ENCODE measurements at places on chromosomes 1 and 21.

DNA sequence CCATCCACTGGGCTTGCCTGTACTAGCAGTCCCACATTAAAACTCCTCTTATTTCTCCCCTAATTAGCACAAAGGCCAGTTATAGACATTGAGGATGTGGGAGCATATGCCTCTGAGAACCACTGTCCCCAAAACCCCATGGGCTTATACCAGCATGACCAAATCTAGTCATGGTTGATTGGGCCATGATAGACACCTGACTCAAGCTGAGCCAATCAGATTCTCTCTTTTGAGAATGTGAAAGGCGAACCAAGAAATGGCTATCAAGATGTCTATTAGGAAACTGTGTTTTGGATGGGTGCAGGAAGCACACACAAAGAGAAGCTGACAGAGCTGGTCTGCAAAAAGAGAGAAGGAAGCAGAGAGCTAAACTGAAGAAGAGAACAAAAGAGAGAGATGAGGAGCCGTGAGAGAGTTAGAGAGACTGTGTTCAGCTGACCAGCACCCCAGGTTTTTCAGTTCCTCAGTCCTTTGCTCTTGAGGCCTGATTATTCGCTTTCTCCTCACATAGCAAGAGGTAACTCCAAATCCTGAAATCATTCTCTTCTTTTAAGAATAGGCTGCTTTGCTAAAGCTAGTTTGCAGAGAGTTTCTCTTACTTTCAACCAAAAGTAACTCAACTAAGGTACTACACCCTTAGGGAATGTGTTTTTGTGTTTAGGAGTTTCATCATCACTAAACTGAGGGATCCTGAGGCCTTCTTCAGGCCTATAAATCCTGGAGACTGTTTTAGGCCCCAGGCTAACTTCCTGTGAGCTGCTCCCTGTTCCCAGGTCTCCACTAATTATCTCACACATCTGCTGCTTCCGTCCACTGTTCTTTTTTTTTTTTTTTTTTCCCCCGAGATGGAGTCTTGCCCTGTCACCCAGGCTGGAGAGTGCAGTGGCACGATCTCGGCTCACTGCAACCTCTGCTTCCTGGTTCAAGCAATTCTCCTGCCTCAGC is 7.9 kb upstream of the TIPRL start:
- no peak for DNase-seq

- DNase-seq, result no peak
These were observed 433 bp downstream of the TMEM200B start for GRCh38 chr1:29123053-29123886.

GRCh38 chr1:76955652-76956051 is 88.4 kb downstream of the ST6GALNAC5 start:
- DNase-seq, result no peak

- DNase-seq, result no peak
These were observed 134.2 kb downstream of the SYT2 start for GRCh38 chr1:202575918-202576653.

GRCh38 chr1:158924677-158925076 is 6.7 kb upstream of the PYHIN1 start:
- no peak for DNase-seq

GRCh38 chr1:23911921-23912320 is 1.2 kb downstream of the CNR2 start:
- DNase-seq, result no peak

DNA sequence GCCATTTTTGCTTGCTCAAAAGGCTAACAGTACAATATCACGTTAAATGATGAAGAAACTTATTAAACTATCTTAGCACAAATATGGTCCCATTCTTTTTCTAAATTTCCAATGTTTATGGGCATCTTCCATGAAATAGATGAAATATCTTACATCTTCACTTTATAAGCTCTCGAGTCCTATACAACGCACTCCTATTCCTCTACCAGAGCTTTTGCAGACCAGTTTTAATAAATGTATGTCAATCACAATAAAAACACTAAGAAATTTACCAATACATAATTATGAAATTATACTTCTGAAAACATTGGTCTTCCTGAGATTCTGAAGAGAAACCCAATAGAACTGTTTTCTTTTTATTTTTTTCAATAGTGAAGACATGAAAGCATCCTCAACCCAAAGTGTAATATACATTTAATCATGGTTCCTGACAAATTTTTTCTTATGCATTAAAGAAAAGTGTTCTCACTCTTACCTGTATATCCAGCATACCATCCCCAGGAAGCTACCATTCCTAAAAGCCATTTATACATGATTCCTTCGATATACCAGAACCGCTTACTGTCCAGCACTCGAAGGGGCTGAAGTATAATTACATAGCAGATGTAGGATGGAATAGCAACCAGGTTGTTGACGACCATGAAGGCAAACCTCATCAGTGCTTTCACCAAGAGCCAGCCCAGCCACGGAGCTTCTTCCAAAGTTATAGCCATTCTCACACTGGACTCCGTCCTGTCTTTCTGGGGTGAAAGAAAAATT is 1.8 kb downstream of the LPGAT1 start:
- DNase-seq, result no peak

GRCh38 chr1:94045465-94046056 is 75.4 kb downstream of the ABCA4 start:
- no peak for DNase-seq

- no peak for DNase-seq
These were observed 89.5 kb upstream of the RUNX3 start for GRCh38 chr1:25019337-25020172.

GRCh38 chr1:10242811-10243210 is 32.4 kb downstream of the KIF1B start:
- DNase-seq, result no peak

GRCh38 chr1:234758851-234759250 is 148.9 kb upstream of the IRF2BP2 start:
- no peak for DNase-seq

DNA sequence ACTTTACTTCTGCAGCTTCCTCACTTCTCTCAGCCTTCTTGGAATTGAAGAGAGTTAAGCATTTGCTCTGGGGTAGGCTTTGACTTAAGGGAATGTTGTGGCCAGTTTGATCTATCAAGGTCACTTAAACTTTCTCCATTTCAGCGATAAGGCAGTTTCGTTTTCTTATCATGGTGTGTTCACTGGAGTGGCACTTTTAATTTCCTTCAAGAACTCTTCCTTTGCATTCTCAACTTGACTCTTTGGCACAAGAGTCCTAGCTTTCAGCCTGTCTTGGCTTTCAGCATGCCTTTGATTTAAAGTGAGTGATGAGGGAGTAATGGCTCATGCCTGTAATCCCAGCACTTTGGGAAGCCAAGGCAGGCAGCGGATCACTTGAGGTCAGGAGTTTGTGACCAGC is 38.7 kb downstream of the HS2ST1 start:
- DNase-seq, result no peak

- no peak for DNase-seq
These were observed 182.7 kb upstream of the VAMP3 start for GRCh38 chr1:7588457-7588827.

GRCh38 chr1:212976586-212976985 is 26.2 kb downstream of the VASH2 start:
- no peak for DNase-seq

DNA sequence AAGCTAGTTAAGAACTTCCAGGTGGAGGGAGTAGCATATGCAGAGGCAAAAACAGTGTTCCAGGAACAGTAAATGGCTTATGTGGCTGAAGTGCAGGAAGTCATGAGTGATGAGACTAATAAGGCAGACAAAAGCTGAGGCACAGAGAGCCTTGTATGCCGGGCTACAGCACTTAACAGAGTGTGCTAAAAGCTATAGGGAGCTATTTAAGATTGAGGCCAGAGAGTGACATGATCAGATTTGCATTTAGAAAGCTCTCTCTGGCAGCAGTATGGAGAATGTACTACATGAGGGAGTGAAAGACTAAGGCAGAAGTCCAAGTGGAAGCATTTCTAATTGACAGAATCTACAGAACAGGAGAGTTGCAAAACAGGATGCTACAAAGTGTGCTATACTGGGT is 38.6 kb downstream of the WASF2 start:
- no peak for DNase-seq

DNA sequence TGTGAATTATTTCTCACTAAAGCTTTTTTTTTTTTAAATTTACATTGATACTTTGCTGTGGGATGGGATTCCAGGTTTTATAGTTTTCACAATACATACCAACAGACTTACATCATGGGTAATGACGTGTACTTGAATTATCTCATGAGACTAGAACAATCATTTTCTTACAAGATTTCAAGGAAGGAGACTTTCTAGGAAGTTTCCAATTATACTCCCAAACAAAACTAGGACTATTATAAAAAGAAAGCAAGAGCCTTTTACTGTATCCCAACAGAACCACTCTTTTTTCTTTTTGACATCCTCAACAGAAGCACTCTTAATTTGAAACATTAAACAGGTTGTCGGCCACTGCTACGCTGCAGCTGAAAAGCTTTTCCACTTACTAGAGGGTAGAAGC is 48.7 kb downstream of the TESK2 start:
- no peak for DNase-seq

DNA sequence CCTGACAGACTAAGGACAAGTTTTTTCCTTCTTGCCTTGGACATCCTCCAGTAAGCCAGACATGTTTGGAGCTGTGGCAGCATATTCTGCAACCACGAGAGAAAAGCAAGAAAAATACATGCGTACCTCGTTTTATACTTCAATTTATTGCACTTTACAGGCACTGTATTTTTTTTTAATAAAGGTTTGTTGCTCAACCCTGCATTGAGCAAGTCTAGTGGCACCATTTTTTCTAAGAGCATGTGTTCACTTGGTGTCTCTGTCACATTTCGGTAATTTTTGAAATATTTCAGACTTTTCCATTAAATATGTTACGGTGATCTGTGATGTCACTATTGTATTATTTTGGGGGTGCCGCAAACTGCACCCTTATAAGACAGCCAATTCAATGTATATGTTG is 2.1 kb upstream of the SSX2IP start:
- DNase-seq, result no peak

DNA sequence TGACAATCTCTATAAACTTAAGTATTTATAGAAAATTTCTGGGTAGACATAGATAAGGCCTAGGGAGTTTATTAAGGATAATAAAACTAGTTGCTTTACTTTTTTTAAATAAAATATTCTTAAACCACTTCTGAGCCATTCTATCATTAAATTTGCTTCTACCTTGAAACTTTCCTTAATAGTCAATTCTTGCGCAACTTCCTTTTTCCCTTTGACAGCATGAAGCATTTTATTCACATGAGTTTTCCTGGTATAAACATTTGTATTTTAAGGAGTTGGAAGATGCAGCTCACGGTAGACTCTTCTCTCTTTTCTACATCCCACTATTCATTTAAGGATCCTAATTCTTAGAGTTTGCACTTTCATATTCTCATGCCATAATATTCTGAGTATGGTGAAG is 75.8 kb upstream of the DPH5 start:
- no peak for DNase-seq

DNA sequence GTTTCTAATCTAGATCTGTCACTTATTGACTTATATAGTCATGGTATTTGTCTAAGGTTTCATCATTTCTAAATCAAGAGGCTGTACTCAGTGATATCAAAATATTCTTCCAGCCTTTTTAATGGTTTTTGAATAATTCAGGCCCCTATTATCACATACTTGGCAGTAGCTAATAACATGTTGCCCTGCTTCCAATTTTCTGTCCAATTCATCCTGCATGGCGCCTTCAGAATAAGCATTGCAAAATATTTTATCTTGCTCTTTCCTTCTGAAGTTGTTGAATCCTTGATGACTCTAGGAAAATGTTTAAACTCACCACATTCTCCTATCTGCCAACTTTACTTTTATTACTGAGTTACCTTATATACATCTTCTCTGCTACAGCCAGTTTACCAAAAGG is 517.2 kb upstream of the B3GALT2 start:
- no peak for DNase-seq
